ENCODE measurements at places on chromosomes 7 and 10.

DNA sequence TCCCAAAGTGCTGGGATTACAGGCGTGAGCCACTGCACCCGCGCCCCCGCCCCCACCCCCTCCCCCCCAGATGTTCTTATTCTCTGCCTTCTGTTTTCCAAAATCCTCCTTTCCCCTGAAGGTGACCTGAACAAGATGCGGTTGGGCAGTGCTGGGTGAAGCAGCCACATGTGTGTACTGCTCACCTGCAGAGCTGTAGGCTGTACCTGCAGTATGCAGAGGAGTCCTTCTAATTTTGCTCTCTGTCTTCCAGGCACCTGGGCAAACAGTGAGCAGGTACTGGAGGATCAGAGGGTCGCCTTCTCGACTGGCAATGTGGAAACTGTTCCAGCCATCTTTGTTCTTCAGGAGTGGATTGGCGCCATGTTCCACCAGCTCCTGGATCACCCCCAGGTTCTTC, 2.1 kb downstream of the ANKRD16 start:
- DNase-seq, result no peak

DNA sequence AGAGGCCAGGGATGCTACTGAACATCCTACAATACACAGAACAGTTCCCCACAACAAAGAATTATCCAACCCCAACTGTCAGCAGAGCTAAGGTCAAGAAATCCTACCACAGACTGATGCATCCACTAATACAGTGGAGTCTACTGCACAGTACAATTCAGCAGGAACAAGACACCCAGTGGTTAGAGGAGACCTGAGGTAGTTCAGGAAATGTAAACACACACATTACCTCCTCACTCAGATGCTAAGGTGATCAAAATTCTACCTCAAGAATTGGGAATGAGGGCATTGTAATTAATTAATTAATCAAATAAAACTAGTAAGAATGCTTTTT, 91.4 kb downstream of the ZFAND4 start:
- DNase-seq, result no peak

DNA sequence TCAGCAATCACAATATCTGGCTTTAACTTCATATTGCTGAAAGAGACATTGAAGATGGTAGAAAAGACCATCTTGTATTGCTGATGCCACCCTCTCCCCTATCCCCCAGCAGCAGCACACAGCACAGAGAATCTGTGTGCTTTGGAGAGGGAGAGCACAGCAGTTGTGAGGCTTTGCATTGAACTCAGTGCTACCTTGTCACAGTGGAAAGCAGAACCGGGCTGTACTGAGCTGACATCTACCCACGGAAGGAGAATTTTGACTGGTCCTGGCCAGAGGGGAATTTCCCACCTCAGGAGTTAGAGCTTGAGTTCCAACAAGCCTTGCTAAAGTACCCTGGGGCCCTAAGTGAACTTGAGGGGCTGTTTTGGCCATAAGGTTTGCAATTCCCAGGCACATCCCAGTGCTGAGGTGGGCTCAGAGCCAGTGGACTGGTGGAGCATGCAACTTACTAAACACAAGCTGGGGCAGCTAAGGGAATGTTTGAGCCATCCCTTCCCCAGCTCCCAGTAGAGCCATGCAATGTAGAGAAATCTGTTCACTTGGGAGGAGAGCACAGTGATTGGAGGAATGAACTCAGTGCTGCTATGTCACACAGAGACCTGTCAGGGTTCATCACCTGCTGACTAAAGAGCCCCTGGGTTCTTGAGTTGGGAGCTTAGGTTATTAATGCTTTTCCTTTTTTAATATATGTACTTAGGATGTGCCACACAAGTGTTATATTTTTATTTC, 62.1 kb downstream of the OR13A1 start:
- DNase-seq, result no peak

- DNase-seq, result peak; percentile 20
Observed at GRCh38 chr10:88028654-88029053, 165.2 kb downstream of the PTEN start.

DNA sequence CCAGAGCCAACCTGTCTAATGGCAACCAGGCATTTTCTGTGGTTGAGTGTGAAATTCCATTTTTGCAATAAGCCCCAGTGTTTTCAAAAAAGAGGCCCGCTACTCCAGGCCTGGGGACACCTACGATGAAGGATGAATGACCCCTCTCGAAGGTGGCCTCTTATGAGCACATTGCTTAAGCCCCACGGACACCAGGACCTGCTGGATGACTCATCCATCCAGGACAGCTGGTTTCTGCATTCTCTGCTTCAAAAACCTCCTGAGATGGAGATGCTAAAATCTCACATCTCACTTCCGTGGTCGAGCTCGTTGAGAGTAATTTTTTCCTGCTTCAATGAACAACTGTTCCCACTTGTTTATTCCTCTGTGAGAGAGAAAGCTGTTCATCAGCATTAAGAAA, 150.2 kb upstream of the FZD8 start:
- no peak for DNase-seq

DNA sequence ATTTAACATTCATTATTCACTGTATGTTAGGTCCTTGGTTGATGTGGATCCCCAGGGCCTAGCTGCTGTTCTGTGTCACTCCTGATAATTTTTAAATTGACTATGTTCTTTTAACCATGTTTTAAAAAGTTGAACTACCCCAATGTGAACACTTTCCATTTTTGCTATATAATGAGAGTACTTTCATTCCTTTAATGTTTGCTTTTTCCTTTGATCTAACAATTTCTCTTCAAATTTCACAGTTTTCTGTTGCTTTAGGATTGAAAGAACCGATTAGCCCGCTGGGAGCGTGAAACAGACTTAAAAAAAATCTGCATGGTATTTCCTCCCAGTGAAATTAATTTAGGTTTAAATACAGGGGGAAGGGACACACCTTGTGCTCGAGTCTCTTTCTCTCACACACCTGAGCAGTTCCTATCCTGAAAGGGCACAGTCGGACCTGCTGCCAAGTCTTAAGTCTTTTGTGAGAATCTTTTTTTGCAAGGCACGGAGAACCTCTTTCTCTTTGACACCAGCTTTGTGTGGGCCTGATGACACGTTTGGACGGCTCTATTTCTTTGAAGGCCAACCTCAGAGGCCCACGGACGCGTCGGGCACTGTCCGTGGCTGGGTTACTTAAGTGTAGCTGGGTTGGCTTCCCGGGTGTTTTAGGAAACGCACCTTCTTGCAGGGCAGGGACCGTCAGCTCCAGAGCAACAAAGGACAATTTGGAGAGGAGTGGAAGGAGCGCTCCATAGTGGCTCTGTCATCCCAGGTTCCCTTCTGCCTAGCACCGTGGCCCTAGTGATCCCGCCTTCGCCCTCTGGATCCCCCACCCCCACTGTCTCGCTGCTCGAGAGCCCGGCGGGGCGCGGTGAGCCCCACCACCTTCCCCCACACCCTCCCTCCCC, 1.0 kb upstream of the CHN2 start:
- no peak for DNase-seq

DNA sequence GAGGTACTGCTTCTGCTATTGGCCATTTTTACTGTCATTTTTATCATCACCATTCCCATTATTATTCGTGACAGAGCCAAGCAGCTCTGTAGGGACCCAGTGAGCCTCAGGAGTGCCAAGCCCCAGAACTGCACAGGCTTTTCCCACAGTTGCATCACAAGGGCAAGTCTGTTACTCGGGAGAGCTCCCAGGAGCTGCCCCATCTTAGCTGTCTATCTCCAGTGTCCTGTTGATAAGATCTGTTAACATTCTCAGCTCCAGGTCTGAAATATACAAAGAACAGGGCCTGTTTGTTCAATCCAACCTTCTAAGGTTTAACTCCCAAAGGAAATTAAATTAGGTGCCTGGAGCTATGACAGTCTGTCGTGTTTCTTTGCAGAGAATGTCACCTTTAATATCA, 20.2 kb upstream of the TRIM8 start:
- no peak for DNase-seq

DNA sequence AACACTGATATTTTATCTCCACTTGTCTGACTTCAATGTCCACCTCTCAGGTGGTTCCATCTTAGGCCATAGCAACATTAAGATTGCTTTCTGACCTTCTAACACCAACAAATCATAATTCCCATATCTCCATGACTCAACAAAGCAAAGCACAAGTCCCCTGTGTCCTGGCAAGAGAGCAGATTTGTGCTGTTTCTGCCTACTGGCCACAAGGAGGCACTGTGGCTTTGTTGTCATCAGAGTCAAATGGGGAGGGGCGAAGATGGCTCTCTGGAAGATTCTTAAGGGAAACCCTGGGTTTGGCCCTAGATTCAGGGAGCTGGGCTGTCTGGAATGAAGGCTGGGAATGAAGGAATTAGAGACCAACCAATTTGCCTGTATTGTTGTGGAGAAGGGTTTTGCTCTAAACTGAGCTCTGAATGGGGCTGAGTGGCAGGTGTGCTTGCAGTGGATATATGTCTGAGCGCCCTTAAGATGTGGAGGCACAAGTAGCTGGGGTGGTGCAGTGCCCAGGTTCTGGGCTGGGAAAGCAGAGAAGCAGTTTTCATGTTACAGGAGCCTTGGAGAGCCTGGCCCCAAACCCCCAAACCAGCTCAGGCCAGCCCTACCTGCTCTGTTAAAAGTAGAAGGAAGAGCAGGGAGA, 154.8 kb upstream of the PRSS58 start:
- DNase-seq, result peak; percentile 48

DNA sequence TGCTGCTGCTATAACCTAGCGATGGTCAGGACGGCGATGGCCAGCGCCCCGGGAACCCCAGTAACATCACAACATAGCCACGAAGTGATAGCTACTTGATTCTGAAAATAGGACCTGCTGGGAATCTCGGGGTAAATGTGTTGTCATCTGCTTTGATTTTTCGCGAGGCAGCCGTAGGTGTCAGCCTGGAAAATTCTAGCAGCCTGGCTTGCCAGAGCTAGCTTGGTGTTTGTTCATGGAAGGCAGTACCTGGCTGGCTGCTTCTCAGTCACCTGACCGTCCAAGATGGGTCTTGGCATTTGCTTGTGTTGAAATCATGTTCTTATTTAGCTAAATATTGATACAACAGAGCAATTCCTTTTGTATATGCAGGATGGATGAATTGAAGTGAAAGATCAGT, 82.4 kb upstream of the BTBD16 start:
- no peak for DNase-seq
